GM23338 (cell line): ENCODE measurements at places on chromosomes 6 and 20. TPM values are rescaled to one million over a fixed set of nuclear protein-coding genes. Genes with fewer than 3 reads are reported as not detected.

DNA sequence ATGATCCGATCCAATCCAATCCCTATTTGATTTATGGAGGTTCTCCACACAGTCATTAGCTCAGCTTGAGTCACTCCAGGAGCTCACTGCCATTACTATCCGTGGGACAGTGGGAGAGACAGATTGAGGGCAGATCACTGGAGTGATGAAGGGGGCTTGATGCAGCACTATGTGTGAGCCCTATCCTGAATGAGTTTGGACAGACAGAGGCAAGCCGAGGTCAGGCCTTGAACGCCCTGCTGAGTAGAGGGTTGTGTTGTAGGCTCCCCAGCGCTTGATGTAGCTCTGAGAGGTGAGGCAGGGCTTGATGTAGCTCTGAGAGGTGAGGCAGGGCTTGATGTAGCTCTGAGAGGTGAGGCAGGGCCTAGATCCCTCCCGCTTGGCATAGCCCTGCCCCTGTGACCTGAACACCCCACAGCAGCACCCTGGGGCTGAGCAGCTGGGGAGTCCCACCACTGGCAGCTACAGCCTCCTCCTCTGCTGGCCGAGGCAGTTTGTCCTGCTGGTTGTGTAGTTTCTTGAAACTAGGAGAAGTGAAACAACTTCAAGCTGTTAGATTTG is 58.7 kb downstream of the ZFAND3 start:
- no peaks in the 10 kb centered on the region for H3K27me3 ChIP-seq
- no peak for DNase-seq
- no peak overlapping the region for H3K4me3 ChIP-seq
- no peak overlapping the region for H3K27ac ChIP-seq

- no peaks in the 10 kb centered on the region for H3K36me3 ChIP-seq
- H3K27me3 ChIP-seq = no peaks in the 10 kb centered on the region
- H3K4me1 ChIP-seq = peaks cover 6% of the 10 kb centered on the region; the same call in 1 of the 2 replicates
- H3K4me3 ChIP-seq = no peak overlapping the region
These were observed 12.8 kb upstream of the MANBAL start for GRCh38 chr20:37276494-37277252.

DNA sequence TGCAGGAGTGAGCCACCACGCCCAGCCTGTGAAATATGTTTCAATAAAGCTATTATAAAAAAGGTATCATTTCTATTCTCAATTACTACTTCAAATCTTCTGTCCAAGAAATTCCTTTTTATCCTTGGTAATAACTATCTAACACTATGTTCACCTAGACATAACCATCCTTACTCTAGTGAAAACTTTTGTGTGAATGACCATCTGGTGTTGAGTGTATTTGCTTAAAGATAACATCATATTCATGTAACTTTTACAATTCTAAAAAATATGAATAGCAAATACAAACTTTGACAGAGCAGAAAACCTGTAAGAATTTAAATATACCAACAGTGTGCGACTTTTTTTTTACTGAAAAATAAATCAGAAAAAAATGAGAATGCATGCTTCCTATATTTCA is 96.9 kb downstream of the MAP3K5 start:
- no peak overlapping the region for H3K4me3 ChIP-seq
- no peaks in the 10 kb centered on the region for H3K36me3 ChIP-seq
- no peak for DNase-seq
- H3K4me1 ChIP-seq = no peaks in the 10 kb centered on the region

C6orf58 gene
- total RNA-seq = not detected in 2 replicates

- H3K36me3 ChIP-seq = no peaks in the 10 kb centered on the region
- H3K27ac ChIP-seq = no peak overlapping the region
- H3K27me3 ChIP-seq = no peaks in the 10 kb centered on the region
- no peak for DNase-seq
- no peaks in the 10 kb centered on the region for H3K4me1 ChIP-seq
These were observed 59.7 kb upstream of the PTPN1 start for GRCh38 chr20:50450493-50450826.

- H3K27ac ChIP-seq = no peak overlapping the region
- no peaks in the 10 kb centered on the region for H3K36me3 ChIP-seq
- no peaks in the 10 kb centered on the region for H3K27me3 ChIP-seq
These were observed 21.4 kb upstream of the AKIRIN2 start for GRCh38 chr6:87723170-87724078.

GRCh38 chr6:16002332-16003196 is 126.3 kb upstream of the MYLIP start:
- no peak overlapping the region for H3K27ac ChIP-seq
- no peak overlapping the region for H3K4me3 ChIP-seq
- H3K27me3 ChIP-seq = no peaks in the 10 kb centered on the region
- H3K4me1 ChIP-seq = peaks cover 10% of the 10 kb centered on the region; the same call in 1 of the 2 replicates
- no peak for DNase-seq

IL17A gene
- total RNA-seq = not detected in 2 replicates

SYCP2 gene
- 2.1 TPM in 2 replicates for total RNA-seq

CPXM1 gene
- 21.5 and 29.3 TPM in 2 replicates for total RNA-seq

- H3K27ac ChIP-seq = no peak overlapping the region
- no peaks in the 10 kb centered on the region for H3K27me3 ChIP-seq
- no peak overlapping the region for H3K4me3 ChIP-seq
- H3K4me1 ChIP-seq = no peaks in the 10 kb centered on the region
- peak; percentile 26 for DNase-seq
- H3K36me3 ChIP-seq = no peaks in the 10 kb centered on the region
These were observed 260.3 kb upstream of the MOCS1 start for GRCh38 chr6:40194447-40195170.
